ENCODE measurements at places on chromosomes 5 and 9.

- DNase-seq, result peak; percentile 14
These were observed 79.5 kb upstream of the FAM169A start for GRCh38 chr5:74945561-74946165.

- no peak for DNase-seq
These were observed 286.8 kb downstream of the PBX3 start for GRCh38 chr9:126033956-126034355.

DNA sequence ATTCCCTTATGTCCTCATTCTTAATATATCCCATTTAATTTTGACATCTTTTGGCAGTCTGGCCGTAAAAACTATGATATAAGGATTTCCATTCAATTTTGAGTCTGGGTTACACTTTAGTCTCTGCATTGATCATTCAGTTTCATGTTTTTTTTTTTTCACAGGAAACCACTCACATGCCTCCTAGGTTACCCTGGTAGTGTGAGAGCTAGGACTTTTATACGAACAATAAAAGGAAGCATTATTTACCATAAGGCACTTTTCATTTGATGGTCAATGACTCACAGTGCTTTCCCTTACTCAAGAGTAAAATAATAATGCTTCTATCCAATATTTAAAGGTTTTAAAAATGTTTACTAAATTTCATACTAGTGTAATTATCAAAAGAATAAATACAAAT is 16.4 kb upstream of the DMAC1 start:
- no peak for DNase-seq

DNA sequence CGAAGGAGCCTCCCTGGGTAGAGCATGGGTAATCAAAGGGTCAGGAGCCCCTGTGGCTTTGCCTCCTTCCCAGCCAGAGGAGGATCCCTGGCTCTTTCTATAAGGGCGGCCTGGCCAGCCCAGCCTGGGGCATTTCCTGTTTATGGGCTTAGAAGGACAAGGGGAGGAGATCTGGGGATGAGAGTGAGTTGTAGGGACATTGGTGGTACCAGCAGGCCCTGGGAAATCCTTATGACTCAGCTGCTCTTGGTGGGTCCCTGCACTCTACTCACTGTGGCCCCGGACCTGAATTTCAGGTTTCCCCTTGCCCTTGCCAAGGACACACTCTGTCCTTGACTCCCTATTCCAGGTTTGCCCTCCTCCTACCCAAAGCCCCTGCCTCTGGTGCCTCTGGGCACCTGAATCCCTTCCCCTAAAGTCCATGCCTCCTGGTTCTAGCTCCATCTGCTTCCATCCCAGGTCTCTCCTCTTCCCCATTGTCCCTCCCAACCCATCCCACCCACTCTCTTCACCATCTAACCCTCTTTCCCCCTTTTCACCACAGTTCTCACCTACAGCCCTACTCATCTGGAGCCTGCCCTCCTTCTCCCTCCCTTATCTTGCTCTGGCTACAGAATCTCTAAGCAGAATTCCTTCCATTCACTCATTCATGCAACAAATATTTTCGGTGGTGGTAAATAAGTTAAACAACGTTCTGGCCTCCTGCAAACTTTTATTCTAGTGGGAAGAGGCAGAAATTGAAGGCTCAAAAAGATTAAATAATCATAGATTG is 34.9 kb downstream of the PCDH1 start:
- no peak for DNase-seq

DNA sequence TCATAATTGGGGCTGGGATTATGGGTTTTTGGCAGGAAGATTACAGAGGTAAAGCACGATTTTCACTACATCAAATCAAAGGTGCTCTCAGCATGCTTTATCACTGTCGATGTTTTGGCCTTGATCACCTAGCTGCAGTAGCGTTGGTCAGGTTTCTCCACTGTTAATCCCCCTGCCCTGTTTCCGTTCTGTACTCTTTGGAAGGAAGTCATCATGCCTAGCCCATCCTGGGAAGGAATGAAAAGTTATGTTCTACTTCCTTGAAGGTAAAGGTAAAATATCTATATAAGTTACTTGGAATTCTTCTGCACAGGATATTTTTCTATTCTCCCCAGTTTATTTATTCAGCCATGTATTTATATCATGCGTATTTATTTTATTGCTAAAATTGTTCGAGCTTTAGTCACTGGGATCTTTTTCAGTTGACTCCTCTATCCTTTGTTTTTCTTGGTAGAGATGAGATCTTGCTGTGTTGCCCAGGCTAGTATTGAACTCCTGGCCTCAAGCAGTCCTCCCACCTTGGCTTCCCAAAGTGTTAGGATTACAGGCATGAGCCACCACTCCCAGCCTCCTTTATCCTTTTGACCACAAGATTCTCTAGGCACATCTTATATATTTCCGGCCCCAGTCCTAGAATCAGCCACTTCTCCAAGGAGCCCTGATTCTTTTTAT is 25.3 kb downstream of the FAF2 start:
- no peak for DNase-seq

DNA sequence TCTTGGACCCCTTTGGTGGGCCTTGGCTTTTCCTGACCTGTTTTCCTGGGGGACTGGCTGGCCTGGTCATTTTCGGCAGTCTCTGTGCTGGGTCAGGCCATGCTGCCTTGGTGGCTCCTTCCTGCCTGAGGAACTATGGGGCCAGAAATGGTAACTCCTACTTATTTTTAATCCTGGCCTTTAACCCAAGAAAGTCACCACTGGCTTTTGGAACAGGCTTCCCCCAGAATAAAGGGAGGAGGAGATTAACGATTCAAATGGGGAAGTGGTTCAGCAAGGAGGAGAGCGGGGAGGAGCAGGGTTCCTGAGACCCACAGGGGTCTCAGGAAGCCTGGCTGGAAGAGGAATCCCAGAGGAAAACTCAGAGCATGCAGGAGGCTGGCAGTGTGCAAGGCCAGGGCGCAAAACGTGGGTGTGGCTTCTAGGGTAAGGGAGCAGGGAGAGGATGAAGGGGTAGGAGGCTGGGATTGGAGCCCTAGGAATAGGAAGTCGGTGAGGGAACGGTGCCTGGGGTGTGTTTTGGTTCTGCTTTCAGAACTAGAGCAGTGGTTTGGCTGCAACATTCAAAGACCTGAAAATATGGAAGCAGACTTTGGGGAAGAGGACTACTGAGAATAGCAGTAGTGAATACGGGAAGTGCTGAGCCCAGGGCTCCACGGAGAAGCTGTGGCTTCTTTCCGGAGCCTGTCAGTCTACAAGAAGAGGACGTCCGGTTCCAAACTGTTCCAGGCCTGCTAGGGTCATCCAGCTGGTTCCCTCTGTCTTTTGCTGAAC is 271.1 kb upstream of the KLF4 start:
- DNase-seq, result no peak

DNA sequence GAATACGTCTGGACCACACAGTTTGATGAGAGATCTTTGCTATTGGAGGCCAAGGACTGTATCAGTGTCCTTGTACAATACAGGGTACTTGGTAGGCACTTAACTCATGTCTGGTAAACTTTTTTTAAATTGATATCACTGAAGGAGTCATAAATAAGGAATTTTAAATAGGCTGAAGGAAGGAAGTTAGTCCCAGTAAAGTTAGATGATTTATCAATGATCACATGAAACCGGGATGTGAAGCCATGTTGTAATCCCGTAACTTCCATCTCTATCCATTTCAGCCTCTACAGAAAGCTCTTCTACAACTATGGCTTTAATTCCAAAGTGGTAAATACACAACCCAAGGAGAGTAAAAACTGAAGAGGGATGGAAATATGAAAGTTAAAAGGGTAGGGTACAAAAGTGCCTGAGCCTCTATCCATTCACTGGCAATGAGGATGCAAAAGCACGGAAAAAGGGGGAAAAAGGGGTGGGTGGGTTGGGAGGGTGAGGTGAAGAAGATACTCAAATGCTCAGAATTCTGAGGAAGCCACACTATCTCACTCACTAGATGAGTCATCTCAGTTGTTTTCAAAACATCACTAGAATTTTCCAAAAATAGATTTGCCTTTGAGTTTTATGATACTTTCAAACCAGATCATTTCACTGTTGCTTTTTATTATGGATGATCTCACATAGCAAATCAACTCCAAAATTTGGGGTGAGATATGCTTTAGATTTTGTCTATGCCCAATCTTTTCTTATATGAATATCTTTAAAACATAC is 1053.5 kb downstream of the NR2F1-AS1 start:
- no peak for DNase-seq

DNA sequence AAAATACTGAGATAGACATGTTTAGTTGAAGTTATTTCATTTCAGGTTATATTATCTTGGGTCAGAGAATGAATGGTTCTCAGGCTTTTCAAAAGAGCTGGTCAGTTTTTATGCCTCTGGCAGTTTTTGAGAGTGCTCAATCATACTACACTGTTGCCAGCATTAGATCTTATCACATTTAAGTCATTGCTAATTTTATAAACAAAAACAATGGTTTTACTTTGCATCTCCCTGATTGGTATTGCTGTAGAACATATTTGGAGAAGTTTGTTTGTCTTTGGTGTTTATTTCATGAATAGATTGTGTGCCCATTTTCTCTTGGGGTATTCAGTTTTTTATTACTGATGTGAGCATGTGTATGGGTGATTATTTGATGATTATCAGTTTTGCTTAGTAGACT is 1.5 kb downstream of the CATSPER3 start:
- DNase-seq, result no peak

DNA sequence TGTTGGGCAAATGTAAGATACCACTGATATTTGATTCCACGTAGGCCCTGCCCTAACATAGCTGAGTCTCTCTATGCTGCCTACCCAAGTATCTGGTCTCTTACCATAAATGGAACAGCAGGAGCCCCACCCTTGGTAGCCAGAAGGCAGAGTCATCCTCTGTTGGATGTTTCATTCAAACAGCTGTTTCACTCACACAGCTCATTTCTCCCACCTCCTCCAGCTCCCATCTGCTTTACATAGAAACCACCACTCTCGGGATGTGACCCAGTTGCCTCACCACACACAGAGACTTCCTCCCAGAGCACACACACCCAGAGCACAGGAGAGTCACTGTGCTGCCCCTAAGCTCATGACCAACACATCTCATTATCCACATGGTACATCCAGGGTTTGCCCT is 165.3 kb downstream of the TMEM167A start:
- no peak for DNase-seq

DNA sequence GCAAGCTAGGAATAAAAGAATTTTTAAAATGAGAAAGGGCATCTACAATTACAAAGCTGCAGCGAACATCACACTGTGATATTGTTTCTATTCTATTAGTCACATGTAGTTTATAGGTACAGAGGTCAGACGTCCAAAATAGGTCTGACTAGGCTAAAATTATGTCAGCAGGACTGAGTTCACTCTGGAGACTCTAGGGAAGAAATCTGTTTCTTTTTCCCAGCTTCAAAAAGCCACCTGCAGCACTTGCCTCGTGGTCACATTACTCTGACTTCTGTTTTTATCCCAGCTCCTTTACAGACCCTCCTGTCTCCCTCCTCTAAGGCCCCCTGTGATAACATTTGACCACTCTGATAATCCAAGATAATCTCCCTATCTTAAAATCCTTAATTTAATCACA is 5.1 kb upstream of the CKS2 start:
- no peak for DNase-seq
